ENCODE measurements at places on chromosomes 1 and 21.

DNA sequence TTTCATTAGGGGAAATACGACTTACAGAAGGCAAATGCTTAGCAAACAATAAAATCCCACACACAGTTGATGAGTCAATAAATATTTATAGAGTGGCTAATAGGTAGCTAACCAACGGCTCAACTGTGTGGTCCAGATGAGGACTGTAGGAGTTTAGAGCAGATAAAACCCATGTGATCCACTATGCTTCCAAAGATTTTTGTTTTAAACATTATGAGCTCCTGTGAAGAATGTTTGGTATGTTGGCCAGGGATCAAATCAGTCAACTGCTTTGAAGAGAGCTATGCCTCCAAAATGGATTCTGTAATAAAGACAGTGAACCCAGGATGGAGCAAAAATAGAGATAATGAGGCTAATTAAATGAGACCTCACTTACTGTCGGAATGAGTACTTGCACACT, 72.3 kb upstream of the COL11A1 start:
- DNase-seq, result no peak

DNA sequence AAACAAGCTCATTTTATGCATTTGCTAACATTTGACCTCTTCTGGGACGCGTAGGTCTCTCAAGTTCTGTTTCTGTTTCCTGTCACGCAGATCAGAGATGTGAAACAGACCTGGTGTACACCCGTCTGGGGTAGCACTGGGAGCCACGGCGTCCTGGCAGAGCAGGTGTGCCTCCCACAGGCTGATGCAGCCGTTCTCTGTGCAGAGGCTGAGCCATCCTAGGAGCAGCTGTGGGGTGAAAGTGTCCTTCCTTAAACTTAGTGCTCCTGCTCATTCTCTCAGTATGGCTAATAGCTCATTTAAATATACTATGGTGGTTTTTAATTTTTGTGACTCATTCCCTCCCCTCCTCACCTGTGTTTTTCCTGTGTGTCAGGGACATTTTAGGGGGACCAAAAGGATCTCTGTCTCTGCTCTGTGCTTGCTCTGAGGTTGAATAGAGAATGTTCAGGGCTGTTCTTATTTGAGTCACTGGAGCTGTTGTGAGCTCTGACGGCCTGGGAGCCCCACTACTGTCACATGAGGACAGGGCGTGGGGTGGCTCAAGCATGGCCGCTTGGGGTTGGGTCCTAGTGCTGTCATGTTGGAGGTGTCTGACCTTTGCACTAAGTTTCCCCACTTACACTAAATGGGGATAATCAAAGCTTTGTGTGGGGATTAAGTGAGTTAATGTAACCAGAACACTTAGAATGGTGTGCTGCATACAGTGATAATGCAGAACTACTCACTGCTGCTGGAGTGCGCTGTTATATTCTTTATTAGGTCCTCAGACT, 43.0 kb downstream of the GALNT2 start:
- peak; percentile 41 for DNase-seq

GRCh38 chr21:31326522-31327242, 17.4 kb downstream of the TIAM1 start:
- DNase-seq, result peak; percentile 26

GRCh38 chr1:159184201-159184600, 12.8 kb downstream of the CADM3 start:
- no peak for DNase-seq

DNA sequence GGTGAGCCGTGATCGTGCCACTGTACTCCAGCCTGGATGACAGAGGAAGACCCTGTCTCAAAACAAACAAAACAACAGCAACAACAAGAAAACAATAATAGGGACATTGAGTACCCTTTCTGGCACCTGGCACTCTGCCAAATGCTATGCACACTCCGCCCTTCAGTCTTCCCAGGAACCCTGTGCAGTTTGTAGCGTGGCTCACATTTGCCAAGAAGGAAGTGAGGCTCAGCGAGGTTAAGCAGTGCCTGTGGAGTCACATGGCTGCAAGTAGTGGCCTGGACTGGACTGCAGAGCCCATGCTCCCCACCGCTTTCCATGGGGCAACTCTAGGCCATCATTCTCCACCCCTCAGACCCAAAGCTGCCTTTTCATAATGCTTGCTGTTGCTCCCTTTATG, 5.3 kb upstream of the EVA1B start:
- DNase-seq, result no peak

DNA sequence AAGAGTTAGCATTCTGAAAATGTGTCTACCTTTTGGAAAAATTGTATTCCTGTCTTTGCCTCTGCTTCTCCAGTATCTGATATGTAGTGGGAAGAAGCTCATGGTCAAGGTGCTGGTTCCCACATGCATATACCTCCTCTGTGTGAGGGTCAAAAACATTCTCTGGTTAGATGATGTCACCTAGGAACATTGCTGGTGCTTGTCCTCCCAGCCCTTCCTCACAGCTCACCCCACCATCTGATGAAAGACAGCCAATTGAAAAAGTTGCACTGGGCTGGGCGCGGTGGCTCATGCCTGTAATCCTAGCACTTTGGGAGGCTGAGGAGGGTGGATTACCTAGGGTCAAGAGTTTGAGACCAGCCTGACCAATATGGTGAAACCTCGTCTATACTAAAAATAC, 154.4 kb downstream of the NR5A2 start:
- DNase-seq, result no peak

- DNase-seq, result no peak
Measured at GRCh38 chr1:201088901-201089525, 23.2 kb downstream of the CACNA1S start.

Data from activated T-cell treated with anti-CD3 and anti-CD28 coated beads, Interleukin-2, amount 50 U/mL, for 1 hour (primary cell).